Putamen (tissue), 1 donor: ENCODE measurements at places on chromosomes 12 and 14.

- peak; percentile 93 for DNase-seq
Observed at GRCh38 chr12:12946686-12947355, 5.1 kb downstream of the GPRC5D start.

DNA sequence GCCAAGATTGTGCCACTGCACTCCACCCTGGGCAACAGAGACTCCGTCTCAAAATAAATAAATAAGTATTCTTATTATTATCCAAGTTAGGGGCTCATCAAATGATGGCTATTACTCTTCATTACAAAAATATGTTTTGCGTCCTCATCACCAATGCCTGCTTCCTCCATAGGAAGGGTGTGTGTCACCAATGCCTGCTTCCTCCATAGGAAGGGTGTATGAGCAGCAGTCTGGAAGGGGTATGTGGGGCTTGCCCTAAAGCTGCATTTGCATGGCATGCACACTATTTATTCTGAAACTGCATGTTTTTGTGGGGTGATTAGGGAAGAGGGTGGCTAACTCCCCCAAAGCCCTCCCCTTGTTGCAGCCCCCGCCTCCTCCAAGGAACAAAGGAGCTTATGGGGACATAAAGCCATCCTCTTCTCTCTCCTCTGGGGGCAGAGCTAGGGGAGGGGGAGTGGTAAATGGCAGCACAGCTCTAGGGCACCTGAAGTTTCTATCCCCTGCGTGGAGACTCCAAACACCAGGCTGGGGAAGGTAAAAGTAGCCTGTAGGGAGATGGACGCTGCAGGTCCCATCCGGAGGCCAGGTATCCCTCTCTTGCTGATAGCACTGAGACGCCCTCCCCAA, 1.3 kb downstream of the CAMKK2 start:
- no peak for DNase-seq

- no peak for DNase-seq
Observed at GRCh38 chr12:3700861-3701260, 52.0 kb downstream of the CRACR2A start.

DNA sequence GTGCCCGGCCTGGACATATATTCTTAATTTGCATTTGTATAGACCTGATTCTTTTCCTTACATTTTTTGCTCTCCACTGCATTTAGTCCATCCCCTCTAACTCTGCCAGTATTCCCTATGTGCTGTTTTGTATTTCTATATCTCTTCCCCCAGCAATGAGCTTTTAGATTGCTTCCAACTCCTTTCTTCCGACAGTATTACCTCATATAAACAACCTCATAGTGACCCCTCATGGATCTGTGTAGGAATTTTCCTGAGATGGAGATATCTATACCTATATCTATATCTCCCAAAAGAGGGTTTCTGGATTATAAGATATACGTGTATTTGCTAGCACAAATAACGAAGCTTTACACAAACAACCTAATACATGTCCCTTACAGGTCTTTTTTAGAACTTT, 161.9 kb downstream of the CRADD start:
- DNase-seq = no peak

- no peak for DNase-seq
Observed at GRCh38 chr12:13945641-13946040, 35.8 kb downstream of the GRIN2B start.

DNA sequence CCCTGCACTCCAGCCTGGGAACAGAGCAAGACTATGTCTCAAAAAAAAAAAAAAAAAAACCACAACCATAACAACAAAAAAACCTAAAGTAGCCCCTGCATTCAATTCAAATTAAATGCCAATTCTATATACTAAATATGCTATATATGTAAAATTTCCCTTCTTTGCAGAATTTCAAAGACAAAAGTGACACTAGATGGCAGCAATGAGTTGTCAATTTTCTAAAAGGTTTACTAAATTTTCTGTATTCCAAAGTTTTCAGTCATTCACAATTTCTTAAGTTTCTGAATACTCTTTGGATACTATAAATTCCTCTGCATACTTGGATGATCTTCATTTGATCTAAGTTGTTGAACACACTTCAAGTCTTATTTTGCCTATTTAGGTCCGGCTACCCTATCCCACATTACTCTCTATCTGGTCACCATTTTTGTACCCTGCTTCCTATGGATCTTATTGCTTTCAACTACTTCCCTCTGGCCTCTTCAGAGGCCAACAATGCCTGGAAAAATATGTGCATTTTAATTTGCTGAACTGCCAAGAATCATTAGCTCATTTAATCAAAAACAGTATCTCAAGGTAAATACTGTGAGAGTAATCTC, 27.9 kb downstream of the HNRNPC start:
- no peak for DNase-seq

GRCh38 chr14:95545515-95546168, 10.8 kb downstream of the GLRX5 start:
- DNase-seq = no peak

GRCh38 chr12:26896913-26897312, 40.9 kb downstream of the INTS13 start:
- no peak for DNase-seq

GRCh38 chr12:22978962-22979361, 354.0 kb downstream of the ETNK1 start:
- no peak for DNase-seq

GRCh38 chr14:63228217-63228616, 24.0 kb downstream of the RHOJ start:
- no peak for DNase-seq

- no peak for DNase-seq
Observed at GRCh38 chr14:93014058-93015023, 91.4 kb downstream of the CHGA start.

DNA sequence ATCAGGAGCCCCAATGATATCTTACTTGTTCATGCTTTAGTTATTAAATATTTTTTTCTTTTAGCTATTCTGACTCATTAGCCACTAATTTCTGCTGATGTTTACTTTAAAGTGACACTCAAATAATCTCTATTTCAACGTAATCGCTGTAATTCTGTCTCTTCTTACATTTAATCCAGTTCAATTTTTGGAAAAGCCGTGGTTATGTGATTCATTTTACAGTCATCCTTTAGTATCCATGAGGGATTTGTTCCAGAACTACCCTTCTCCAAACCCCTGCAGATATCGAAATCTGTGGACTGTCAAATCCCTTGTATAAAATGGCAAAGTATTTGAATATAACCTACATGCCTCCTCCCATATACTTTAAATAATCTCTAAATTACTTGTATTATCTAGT, 1103.4 kb downstream of the LRFN5 start:
- DNase-seq = no peak

DNA sequence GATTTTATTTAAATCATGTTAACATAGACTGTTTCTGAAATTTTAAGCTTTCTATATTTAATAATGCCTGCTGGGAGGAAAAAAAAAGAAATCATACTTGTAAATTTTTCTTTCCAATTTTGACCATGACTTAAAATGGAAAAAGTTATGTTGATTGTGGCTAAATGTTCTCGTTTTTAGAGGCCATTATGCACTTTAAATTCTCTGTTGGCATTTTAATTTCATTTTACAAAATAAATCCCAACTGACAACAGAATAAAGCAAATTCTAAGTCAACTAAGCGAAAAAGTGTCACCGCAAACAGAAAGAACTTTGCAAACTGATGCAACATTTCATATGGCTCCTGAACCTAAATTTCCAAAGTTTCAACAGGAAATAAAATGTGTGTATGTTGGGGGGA, 74.8 kb upstream of the G2E3 start:
- DNase-seq = no peak

GRCh38 chr14:55071870-55072640, 20.6 kb downstream of the MAPK1IP1L start:
- peak; percentile 46 for DNase-seq

DNA sequence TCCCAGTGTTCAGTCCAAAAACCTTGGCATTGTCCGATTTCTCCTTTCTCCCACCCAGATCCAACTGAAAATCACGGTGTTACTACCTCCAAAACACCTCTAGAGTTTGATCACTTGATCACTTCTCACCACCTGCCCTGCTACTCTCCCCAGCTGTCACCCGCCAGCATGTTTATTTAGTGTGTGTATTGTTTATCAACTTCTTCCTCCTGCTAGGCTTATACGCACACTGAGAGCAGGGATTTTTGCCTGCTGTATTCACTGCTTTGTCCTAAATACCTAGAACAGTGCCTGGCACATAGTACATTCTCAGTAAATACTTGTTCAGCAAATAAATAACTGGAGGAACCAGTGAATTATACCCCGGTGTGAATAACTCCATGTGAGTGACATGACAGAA, 5.0 kb downstream of the BDKRB1 start:
- no peak for DNase-seq

DNA sequence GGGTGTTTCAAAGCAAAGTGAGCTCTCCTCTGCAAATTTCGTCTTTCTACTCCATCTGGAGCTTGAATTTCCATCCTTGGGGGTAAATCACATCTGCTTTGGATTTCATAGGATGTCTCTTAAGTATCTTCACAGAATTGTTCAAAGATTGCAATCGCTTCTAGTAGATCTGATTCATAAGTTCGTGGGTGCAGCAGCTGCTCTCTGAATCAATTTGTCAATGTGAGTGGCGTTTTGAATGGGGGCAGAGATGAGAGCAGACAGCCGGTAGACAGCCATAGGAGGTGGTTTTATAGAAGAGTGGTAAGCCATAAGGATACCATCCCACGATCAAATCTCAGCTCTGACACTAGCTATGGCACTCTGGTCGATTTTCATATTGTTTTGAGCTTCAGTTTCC, 146.0 kb upstream of the RPH3A start:
- peak; percentile 87 for DNase-seq

GRCh38 chr14:65162031-65162430, 59.7 kb upstream of the MAX start:
- no peak for DNase-seq

- DNase-seq = peak; percentile 95
Observed at GRCh38 chr12:82838131-82838551, 151.4 kb downstream of the TMTC2 start.

DNA sequence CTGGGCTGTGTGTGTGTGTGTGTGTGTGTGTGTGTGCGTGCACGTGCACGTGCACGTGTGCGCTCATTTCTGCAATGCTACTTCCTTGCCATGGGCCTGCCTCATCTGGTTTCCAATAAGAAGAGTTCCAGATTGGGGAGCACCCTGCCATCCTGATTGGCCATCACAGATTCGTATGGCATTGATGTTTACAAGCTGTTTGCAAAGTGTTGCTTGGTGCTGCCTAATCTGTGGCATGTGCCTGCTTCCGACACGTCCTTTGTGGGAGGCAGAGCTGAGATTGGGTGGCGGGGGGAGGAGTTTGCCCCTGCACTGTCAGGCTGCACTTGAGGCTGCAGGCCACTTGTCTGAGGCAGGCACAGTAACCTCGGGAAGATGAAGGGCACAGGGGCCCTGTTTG, 39.2 kb downstream of the SAMD4A start:
- no peak for DNase-seq

DNA sequence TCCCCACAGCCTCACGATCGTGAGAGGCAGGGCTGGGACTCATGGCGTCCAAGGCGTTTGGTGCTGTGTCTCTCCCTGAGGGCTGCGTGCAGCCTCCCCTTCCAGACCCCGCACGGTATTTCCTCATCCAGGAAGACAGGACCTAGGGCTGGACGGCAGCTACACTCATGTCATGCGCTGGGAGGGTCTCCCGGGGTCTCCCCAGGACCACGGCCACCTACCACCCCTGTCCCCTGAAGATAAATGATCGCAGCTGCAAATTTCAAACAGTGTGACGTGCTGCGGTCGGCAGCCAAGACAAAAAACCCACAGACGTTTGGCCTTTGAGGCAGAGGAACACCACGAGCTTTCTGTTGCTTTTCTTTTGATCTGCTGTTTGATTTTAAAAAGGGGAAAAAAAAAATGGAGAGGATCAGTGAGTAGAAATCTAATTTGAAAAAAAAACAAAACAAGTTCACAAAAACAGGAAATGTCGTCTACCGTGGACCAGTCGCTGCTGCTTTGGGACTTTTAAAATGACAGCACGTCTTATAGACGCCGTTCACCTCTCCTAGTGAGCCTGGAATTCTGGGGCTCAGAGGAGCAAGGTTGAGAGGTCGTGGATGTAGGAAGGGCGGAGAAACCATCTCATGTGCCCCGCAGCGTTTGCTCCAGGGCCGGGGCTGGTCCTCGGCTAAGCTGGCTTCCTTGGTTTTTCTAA, 237.6 kb downstream of the SLC41A2 start:
- no peak for DNase-seq

DNA sequence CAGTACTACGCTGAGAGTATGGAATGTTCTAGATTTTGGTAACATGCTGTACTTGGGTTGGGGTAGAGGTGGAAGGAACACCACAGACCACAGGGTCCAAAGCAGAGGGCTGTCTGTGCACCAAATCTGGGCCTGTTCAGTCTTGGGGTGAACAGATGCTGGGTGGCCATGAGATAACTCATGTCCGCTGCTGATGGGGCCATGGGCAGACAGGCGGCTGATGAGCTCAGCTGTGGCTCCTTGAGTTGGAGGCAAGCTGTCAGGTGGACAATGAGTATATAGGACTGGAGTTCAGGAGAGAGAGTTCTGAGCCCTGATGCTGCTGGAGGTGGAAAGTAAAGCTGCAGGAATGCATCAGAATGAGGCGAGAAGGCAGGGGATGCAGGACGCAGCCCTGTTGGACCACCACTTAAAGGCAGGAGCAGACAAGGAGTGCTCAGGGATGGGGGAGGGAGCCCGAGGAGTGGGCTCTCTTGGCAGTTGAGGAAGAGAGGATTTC, 6.2 kb downstream of the SMIM41 start:
- no peak for DNase-seq

DNA sequence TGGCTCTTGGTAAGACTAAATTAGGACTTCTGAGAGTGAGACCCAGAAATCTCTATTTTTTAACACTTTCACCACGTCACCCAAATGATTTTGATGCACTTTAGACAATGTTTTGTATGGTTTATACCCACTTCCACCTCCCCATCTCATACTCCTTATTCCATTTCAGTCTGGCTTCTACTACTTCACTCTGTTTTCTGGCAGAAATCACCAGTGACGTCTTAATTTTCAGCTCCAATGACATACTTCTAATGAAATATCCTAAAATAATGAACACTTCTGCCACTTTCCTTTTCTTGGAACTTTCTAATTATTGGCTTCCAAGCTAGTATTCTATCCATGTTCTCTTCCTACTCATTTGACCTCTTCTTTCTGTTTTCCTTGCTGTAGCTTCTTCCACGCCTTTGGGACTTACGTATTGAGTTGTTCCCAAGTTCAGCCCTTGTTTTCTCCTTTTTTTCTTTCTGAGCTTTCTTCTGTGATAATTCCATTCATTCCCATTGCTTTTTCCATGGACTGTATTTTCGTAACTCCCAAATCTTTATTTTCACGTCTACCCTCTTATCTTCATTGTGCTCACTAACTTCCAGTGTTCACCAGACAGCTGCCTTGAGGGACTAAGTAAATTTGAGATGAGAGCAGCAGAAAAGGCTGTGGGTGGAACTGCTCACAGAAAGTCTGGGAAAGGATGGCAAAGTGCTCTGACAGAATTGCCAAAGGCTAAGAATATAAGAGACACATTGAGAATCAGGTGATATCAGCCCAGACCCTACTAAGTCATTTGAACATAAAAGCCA, 115.8 kb downstream of the CAPZA3 start:
- DNase-seq = no peak

GRCh38 chr14:21163871-21164291, 8.0 kb upstream of the OR5AU1 start:
- no peak for DNase-seq

GRCh38 chr14:100487304-100487703, 99.9 kb downstream of the BEGAIN start:
- DNase-seq = no peak
